ENCODE measurements at places on chromosomes 2 and 18. TPM values are rescaled to one million over a fixed set of nuclear protein-coding genes. Genes with fewer than 3 reads are reported as not detected.

MAP4K4 gene
- total RNA-seq: 45.6 TPM

- no peak for DNase-seq
Observed at GRCh38 chr2:219452361-219453317, 18.0 kb downstream of the SPEG start.

DNA sequence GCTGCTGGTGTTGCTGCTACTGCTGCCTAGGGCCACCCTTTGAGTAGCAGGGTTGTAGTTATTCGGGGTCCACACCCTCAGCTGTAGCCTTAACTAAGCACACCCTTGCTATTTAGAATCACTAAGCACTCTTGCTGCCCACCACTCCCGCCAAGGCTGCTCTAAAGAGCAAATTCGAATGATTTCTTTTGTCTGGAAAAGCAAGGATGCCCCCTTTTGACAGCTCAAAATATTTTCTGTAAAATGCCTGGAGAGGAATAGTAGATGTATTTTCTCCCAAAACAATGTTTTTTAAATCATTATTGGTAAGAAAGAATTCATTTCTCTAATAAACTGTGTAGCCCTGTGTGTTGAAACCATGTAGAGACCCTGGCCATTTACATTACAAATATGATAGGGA lies 80.8 kb upstream of the PAPOLG start:
- DNase-seq: peak; percentile 35

DNA sequence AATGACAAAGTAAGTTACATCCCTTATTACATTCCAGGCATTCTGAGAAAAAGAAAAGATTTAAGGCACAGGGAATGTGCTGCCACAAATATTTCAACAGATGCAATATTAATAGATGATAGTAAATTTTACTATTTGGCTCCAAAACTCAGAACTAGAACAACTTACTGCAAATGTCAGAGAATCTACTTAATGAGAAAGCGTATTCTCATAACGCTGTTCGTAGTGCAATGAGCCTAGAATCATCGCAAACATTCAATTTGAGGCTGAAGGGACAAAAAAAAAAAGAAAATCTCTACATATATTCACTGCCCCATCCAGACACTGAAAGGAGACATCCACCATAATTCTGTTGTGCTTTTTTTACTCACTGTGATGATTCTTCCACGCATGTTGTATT lies 272.1 kb upstream of the DOK6 start:
- no peak for DNase-seq

- no peak for DNase-seq
Observed at GRCh38 chr2:197086500-197086899, 160.0 kb upstream of the PGAP1 start.

RTP5 gene
- total RNA-seq: not detected

DNA sequence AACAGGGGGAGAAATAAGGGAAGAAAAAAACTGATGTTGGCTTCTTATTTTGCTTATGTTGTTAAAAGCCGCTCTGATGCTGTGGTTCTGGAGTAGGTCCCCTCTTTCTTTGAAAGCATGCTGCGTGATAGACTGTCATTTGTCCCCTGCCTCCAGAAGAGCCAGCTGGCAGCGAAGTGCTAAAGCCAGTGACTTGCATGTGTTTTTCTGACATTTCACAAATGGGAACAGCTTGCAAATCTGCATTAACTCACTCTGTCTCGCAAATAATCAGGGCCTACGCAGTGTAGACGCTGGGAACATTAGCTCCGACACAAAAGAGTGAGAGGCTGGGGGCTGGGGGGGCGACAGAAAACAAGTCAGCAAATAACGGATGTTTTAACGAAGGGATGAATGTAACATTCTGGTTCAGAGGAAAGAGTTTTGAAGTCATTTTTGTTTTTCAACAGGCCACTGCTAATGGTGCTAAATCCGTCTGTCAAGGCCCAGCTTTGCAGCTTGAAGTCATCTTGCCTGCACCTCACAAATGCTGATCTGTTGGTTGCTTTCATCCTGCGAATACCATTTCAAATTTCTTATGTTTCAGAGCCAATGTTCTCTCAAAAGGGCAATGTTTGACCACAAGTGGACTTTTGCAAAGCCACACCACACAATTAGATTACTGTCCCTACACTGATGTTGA lies 68.8 kb upstream of the PIK3C3 start:
- DNase-seq: no peak

TTN gene
- total RNA-seq: 0.80 TPM

DHRS9 gene
- not detected for total RNA-seq

- DNase-seq: peak; percentile 19
Observed at GRCh38 chr2:44291281-44292248, 16.3 kb downstream of the SLC3A1 start.

- DNase-seq: no peak
Observed at GRCh38 chr18:33745871-33746545, 168.0 kb downstream of the ASXL3 start.

EHD3 gene
- total RNA-seq: 7.3 TPM

DNA sequence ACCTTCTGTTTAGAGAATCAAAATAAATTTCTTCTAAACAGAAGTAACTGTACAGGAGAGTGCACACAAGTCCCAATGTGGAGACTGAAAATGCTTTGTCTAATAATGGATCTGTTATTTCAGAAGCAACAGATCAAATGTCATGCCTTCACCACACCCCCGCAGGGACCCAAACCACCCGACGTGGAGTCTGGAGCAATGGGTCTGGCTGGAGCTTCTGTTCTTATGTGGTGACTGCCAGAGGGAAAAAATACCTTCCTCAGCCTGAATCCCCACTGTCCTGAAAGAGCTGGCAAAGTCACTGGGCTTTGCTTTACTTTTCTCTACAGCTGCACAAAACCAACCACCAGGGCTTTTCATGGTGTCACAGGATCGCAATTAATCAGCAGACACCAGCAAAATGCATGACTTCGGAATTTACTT lies 119.0 kb upstream of the ZFP36L2 start:
- no peak for DNase-seq

DNA sequence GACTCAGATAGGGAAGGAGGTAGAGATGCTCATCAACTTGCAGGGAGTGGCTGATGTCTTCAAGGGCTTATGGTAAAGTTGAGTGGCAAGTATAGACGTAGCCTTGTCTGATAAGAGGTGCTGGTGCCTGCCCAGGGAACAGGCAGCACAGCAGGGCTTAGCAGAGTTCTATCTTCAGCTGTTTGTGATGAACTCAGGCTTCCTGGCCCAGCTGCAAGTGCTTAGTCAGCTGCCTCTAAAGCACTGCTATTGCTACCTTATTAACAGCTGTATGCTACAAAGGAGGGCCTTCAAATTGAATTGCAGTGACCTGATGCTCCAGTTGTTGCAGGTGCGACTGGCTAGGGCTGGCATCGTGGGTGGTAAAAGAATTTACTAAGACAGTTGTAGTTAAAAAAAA lies 82.1 kb downstream of the TSN start:
- no peak for DNase-seq

- no peak for DNase-seq
Observed at GRCh38 chr2:42376758-42377157, 15.7 kb upstream of the COX7A2L start.

DNA sequence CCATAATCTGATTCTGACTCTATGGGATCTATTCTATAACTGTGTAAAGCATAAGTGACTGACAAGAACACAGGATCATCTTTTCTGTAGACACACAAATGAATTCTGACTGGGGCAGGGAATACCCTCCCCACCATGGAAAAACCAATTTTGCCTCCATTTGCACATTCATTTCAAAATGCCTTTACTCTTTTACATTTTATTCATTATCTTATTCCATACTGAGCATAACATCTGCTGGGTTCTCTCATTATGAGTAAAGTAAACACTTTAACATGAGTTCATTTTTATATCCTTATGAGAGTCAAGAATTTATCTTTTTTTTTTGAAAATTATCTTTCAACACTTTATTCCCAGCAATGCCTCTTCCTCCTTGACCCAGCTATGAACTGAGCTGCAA lies 163.5 kb downstream of the RNF152 start:
- no peak for DNase-seq

DNA sequence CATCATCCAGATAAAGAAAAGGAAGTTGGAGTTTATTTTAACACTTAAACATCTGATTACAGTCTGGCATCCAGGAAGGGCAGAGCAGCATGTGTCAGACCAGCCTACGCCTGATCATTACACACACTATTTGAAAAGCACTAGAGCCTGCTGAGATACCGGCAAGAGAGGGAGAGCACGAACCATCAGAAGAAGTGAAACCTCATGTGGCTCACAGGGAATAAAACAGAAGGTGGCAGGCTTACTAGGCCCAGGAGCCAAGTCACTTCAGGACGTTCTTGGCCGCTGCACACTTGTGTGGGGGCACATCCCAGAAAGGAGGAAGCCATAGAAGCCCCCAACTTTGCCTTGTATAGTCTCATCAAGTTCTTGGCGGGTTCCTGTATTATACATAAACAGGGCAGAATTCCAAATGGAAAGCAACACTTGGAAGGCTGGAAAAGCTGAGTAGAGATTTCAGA lies 105.5 kb downstream of the UGGT1 start:
- no peak for DNase-seq

DNA sequence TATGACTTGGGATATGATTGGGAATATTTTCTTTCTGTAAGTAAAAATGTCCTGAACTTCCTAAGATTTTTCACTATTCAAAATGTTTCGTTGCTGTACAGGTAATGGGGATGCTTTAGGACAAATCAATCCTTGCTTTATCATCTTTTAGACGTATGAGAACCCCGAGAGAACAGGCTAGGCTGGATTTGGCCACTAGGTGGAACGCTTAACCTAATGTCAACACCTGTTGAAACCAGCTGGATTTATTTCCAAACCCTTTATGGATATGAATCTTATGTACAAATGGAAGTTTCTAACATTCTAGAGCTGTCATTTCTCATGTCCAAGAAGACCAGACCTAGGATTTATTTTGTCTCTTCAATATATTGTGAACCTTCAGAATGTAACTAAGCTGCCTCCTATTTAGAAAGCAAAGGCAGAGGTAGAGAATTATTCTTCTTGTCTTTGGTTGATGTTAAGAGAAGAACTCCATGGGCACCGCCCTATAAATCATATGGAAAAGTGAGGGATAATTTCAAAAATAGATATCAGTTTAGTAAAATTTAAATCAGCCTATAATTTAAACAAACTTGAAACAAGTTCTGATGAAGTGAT lies 96.7 kb downstream of the PMAIP1 start:
- peak; percentile 43 for DNase-seq

CAPN14 gene
- total RNA-seq: 0.17 TPM

GRCh38 chr2:233012301-233012971 lies 620 bp downstream of the NGEF start:
- DNase-seq: no peak

Measured in H7 (cell line).